ENCODE measurements at places on chromosomes 2 and 18.
A peak's percentile ranks its signal among the peaks of the same experiment; 100 is the strongest.

GRCh38 chr18:70453058-70453775 lies 164.4 kb downstream of the SOCS6 start:
- no peak for DNase-seq

GRCh38 chr2:4528246-4528645 lies 824.9 kb downstream of the DCDC2C start:
- DNase-seq = no peak

- DNase-seq = peak; percentile 12
These were observed 15.0 kb downstream of the KCNJ13 start for GRCh38 chr2:232761301-232761907.

DNA sequence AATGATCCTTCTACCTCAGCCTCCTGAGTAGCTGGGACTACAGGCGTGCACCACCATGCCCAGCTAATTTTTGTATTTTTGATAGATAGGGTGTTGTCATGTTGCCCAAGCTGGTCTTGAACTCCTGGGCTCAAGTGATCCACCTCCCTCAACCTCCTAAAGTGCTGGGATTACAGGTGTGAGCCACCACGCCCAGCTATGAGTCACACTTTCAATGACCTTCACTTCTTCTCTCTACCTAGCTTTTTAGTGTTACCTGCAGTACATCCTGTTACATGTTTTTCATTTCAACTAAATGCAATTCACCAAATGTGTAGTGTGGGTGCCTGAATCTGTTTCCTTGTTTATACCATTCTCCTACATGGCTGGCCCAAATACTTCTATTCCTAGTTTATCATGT lies 64.0 kb downstream of the SLC39A10 start:
- DNase-seq = no peak

DNA sequence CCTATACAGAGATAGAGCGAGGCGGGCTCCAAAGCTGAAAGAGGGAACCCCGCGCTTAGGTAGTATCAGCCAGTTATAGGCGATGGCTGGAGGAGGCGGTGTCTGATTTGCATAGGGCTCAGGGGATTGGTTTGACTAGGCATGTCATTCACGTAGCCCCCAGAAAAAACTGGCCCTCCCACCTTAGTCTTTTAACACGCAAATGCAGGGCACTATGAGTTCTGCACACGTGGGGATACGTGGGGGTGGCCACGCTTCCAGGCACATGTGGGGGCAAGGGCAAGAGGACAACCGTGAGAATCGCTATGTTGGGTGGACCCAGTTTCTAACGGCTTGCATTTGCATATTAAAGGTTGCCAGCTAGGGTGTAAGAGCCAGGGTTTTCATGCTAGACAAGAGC lies 56.7 kb upstream of the MSTN start:
- DNase-seq = no peak

GRCh38 chr2:144944546-144945220 lies 424.8 kb upstream of the ZEB2 start:
- DNase-seq = no peak

GRCh38 chr18:75214332-75214690 lies 3.7 kb downstream of the TSHZ1 start:
- no peak for DNase-seq

DNA sequence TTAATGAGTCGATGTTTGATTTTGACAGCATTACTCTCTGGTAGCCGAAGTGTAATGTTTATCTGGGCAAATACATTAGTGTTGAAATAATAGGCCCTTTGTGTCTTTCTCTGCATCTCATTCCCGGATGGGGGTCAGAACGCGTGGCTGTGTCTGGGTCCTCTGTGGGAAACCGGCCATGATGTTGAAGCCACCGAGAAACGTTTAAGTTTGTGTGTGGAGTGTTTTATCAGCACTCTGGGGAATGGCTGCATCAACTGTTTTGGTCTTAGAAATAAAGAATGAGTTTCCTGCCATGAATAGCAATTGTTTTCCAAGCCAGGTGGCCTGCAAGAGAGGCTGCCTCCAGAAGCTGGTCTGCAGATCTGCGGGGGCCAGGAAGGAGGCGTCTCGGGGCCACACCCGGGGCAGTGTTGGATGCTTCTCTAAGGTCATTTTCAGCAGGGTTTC lies 69.7 kb downstream of the RNF144A start:
- DNase-seq = no peak

GRCh38 chr2:140200764-140201163 lies 1420.6 kb upstream of the NXPH2 start:
- no peak for DNase-seq

DNA sequence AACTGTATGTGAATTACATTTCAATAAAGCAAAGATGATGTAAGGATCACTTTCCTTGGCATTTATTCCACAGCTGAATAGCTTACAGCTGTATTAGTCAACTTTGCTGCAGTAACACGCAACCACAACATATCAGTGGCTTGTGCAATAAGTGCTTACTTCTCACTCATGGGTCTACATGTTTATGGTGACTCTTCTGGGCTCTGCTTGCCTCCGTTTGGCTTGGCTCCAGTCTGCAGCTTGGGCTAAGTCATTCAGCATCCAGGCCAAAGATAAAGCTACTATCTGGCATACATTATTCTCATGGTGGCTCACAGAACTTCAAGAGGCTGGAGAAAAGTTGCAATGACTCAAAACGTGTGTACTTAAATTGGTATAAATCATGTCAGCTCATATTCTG lies 355.0 kb downstream of the RNF144A start:
- no peak for DNase-seq

GRCh38 chr2:174798801-174799200 lies 34.5 kb upstream of the CHRNA1 start:
- DNase-seq = no peak
